Tibial nerve (tissue), 4 donors: ENCODE measurements at places on chromosomes 7 and 10. TPM values are rescaled to one million over a fixed set of nuclear protein-coding genes. Genes with fewer than 3 reads are reported as not detected.

DNA sequence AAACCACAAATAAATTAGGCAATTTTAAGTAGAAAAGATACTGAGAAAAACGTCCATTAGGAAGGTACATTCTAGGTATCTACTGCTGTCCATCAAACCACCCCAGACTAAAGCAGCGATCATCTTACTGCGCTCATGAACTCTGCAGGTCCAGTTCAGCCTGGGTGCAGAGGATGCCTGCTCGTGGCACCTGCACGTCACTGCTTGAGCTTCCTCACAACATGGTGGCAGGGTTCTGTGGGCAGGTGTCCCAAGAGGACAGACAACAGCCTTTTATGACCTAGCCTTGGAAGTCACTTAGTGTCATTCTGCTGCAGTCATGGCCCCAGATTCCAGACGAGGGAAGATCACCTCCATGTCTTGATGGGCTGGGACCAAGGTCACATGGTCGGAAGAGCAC is 93.4 kb downstream of the MICALL2 start:
- no peak for DNase-seq

GRCh38 chr10:77946084-77946483 is 19.5 kb upstream of the DLG5 start:
- no peak for DNase-seq

DNA sequence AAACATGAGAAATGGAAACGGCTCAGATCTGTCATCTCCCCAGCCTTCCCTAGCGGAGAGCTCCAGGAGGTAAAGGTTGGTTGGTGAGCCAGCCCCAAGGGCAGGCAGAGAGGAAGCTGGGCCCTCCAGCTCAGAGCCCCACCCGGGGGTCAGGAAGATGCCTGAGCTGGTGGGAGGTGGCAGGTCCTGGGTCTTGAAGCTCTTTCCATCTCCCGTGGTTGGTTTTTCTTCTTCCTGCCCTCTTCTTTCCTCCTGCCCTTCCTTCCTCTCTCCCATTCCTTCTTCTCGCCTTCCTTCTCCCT is 384.2 kb upstream of the FOXK1 start:
- no peak for DNase-seq

Gene TLX1
- not detected for total RNA-seq

Gene FAM25A
- not detected for total RNA-seq

Gene BICC1
- 31.0 TPM for total RNA-seq

Gene SFTPD
- total RNA-seq = 1.5 TPM

Gene GPR15LG
- not detected for total RNA-seq

Gene TBL2
- 60.4 TPM for total RNA-seq

- DNase-seq = no peak
Measured at GRCh38 chr7:135269921-135270320, 36.3 kb downstream of the STRA8 start.

GRCh38 chr7:91043924-91044645 is 220.1 kb upstream of the FZD1 start:
- no peak for DNase-seq

GRCh38 chr10:56624082-56624481 is 263.0 kb upstream of the ZWINT start:
- DNase-seq = no peak

GRCh38 chr10:71214641-71215559 is 2.5 kb downstream of the UNC5B start:
- no peak for DNase-seq

- no peak for DNase-seq
Measured at GRCh38 chr7:113083816-113084495, 2.7 kb downstream of the GPR85 start.

Gene MBLAC1
- 3.9 TPM for total RNA-seq

Gene MYL7
- total RNA-seq = not detected

GRCh38 chr7:155189590-155189989 is 108.1 kb upstream of the INSIG1 start:
- DNase-seq = no peak

Gene PTPN20
- 3.1 TPM for total RNA-seq

Gene CCDC146
- 17.6 TPM for total RNA-seq

Gene FFAR4
- 1.0 TPM for total RNA-seq

Gene VIM
- 7,999 TPM for total RNA-seq

Gene CACNA2D1
- 17.7 TPM for total RNA-seq

Gene PKD2L1
- not detected for total RNA-seq

GRCh38 chr7:140025241-140025640 is 37.5 kb downstream of the PARP12 start:
- no peak for DNase-seq

Gene CDNF
- total RNA-seq = not detected

Gene AGBL3
- total RNA-seq = 1.7 TPM
